ENCODE measurements at places on chromosomes 16 and 17.

- no peak for DNase-seq
Measured at GRCh38 chr17:51617986-51618385, 357.6 kb downstream of the UTP18 start.

- no peak for DNase-seq
Measured at GRCh38 chr17:78419970-78420815, 41.7 kb downstream of the PGS1 start.

- no peak for DNase-seq
Measured at GRCh38 chr16:87333101-87333500, 15.9 kb upstream of the C16orf95 start.

- DNase-seq, result no peak
Measured at GRCh38 chr16:75263291-75263962, 12.0 kb upstream of the BCAR1 start.

DNA sequence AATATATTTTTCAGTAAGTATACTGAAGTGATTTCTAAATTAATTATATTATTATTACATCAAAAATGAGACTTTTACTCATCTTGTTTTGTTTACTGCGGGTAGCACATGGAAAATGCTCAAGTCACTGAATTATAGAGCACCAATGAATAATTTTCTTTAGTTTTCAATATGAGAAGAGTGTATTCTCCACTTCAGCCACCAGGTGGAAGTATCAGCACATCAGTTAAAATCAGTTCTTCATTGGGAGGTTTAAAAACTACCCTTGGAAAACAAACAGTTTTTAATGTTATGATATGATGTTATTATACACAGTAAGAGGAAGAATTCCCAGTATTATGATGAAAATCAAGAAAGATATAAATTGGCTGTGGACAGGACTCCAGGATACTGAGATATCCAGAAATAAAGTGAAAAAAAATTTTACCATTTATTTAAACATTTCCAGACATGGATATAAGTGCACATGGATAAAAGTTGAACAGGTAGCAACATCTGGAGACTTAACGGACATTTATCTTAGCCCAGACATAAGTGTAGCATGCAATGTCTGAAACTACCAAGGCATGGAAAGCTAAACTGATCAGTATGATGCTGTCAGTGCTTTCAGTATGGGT, 467.3 kb downstream of the KCNJ2 start:
- DNase-seq, result peak; percentile 5

- DNase-seq, result peak; percentile 17
Measured at GRCh38 chr16:67719778-67720144, 645 bp upstream of the GFOD2 start.

DNA sequence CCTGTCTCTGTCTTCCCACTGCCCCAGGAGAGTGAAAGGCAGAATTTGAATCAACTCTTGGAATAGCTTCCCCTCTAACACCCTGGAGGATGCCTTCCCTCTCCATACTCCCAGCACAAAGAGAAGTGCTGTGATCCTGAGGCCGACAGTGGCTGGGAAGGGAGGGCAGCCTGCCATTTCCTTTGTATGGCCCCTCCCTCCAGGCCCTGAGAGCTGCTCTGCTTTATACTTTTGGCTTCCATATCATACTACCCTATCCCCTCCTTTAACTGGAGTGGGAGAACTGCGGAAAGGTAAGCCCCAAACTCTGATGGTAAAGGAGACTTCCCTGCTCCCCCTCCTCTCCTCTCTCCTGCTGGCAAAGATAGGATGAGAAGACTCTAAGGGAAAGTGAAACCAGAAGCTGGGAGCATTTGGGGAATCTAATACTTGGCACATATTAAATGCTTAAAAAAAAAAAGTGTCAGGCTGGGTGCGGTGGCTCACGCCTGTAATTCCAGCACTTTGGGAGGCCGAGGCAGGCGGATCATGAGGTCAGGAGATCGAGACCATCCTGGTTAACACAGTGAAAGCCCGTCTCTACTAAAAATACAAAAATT, 4.1 kb upstream of the MED24 start:
- DNase-seq, result no peak

DNA sequence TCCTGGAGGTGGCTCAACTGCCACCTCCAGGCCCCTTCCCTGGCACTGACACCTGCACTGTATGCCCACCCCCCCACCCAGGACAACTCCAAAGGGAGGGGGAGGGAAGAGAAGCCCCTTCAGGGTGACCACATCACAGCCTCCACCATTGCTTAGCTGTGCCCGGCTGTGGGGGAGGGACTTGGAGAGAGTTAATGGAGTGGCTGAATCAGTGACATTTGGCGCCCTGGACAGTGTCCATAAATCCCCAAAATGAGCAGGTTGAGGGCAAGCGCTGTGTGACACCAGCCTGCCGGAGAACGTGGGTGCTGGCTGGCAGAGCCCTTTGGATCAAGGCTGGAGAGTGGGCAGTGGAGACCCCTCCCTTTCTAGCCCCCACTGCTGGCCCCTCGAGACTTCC, 883 bp downstream of the USH1G start:
- DNase-seq, result no peak

Data from NCI-H1417 (cell line).